Naive B cell (primary cell): ENCODE measurements at places on chromosomes 4 and X.

- DNase-seq: no peak
Observed at GRCh38 chr4:22686141-22686540, 6.6 kb upstream of the GBA3 start.

- no peak for DNase-seq
Observed at GRCh38 chr4:188111955-188112354, 2.6 kb upstream of the TRIML2 start.

DNA sequence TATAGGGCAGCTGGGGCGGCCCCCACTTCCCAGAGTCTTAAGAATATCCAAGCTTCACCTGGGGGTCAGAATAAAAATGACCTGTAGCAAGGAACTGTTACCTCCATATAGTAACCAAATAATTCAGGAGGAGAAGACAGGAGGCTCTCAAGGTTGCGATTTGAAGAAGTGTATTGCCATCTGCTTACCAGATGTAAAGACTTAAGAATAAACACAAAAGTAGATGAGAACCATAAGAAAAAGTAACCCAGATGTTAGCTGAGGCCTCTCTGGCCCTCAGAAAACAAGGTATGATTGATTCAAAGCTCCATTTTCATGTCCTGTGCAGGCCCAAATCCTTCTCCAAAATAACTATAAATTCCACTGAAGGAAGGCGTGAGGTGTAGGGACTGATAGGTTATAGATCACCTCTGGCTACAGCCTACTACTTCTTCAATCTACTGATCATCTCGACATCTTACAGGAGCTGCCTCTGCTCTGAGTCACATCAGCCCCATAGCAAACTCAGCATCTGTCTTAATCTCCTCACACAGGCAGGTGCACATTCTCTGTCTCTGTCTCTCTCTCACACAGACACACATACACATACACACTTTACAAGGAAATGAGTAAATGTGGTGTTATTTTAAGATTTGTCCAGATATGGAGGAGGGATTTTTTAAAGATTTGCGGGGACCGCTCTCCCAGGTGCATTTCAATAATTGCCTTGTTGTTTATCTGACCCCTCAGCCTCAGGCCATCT lies 193.9 kb upstream of the EDNRA start:
- DNase-seq: no peak

DNA sequence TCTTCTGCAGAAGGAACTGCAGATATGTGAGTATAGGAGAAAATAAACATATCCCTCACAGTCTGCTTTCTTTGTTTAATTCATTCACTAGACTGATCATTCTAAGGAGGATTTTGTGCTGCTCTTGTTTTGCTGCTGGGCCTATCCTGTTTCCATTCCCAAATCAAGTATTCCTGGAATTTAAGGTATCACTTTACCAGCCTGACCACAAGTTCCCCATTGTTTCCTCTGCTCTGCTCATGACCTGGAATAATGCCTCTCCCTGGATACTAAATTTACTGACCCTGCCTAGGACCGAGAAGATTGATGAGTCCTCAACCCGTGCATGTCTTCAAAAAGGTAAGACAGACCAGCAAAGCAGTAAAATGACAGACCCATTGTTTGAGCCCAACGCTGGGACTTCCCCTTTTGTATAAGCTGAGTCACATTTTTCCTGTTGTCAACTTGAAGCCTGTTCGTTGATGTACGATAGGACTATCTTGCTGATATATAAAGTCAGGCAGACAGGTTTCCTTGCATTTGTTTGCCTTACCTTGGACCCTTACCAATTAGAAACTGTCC lies 85.5 kb upstream of the TET2 start:
- DNase-seq: peak; percentile 1

- DNase-seq: no peak
Observed at GRCh38 chr4:119592830-119593229, 35.8 kb downstream of the PDE5A start.

GRCh38 chr4:21117541-21118180 lies 417.4 kb downstream of the PACRGL start:
- DNase-seq: no peak

DNA sequence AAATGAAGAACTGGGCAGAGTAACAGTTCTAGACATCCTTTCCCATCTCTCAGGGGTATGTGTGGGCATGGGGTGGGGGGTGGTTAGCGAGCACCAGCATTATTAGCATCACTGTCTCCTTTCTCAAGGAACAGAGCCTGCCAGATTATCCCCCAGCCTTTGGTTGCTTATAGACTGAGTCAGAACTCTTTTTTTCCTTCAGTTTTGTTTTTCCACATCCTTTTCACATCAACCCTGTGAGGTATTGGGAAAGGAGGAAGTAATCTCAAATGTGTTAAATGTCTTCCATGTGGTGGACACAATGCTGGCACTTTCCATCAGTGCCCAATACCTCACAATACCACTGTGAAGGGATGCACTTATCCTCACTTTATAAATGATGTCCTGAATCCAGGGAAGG lies 3.1 kb upstream of the FGF16 start:
- DNase-seq: no peak

DNA sequence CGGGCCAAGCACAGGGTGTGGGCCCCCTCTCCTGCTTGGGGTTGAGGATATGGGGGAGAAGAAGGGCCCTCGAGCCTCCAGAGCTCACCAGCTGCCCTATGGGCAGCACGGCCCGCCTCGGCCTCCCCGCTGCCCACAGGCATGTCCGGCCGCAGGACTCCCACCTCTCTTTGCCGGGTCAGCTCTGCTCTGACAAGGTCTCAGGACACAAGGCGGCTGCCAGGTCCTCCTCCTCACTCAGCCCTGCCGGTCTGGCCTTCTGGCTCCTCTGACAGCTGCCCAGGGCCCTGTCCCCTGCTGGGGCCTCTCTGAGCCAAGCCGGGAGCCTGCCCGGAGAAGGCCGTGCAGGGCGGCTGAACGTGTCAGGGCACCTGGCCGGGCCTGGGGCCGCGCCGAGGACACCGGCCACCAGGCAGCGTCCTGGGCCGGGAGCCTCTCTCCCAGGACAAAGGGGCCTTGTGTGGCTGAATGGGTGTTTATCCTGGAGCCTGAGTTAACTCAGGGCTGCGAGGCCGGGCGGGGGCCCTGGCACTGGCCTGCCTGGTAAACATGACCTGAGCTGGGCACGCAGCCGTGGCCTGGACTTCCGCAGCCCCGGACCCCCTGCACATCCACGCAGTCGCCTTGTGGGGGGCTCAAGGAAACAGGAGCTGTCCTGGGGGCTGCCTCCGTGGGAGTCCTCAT lies 25.7 kb downstream of the TACC3 start:
- DNase-seq: no peak

GRCh38 chr4:137069473-137069872 lies 462.8 kb downstream of the PCDH18 start:
- no peak for DNase-seq

- no peak for DNase-seq
Observed at GRCh38 chrX:39676434-39676833, 421.3 kb downstream of the BCOR start.

- no peak for DNase-seq
Observed at GRCh38 chr4:73948291-73948690, 33.5 kb downstream of the PF4 start.

- no peak for DNase-seq
Observed at GRCh38 chr4:155032521-155033229, 175.8 kb upstream of the NPY2R start.

- DNase-seq: no peak
Observed at GRCh38 chr4:53511014-53511413, 80.3 kb downstream of the LNX1 start.

DNA sequence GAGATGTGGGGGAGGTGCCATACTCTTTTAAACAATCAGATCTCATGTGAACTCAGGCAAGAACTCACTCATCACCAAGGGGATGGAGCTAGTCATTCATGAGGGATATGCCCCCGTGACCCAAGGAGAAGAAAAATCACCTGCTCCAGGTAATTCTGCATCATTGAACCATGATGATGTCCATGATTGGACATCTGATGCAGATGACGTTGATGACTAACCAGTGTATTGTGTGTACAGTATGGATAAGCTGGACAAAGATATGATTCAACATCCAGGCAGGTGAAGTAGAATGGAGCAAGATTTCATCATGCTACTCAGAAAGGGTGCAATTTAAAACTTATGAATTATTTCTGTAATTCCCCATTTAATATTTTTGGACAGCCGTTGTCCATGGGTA lies 286.4 kb upstream of the SMIM31 start:
- no peak for DNase-seq

DNA sequence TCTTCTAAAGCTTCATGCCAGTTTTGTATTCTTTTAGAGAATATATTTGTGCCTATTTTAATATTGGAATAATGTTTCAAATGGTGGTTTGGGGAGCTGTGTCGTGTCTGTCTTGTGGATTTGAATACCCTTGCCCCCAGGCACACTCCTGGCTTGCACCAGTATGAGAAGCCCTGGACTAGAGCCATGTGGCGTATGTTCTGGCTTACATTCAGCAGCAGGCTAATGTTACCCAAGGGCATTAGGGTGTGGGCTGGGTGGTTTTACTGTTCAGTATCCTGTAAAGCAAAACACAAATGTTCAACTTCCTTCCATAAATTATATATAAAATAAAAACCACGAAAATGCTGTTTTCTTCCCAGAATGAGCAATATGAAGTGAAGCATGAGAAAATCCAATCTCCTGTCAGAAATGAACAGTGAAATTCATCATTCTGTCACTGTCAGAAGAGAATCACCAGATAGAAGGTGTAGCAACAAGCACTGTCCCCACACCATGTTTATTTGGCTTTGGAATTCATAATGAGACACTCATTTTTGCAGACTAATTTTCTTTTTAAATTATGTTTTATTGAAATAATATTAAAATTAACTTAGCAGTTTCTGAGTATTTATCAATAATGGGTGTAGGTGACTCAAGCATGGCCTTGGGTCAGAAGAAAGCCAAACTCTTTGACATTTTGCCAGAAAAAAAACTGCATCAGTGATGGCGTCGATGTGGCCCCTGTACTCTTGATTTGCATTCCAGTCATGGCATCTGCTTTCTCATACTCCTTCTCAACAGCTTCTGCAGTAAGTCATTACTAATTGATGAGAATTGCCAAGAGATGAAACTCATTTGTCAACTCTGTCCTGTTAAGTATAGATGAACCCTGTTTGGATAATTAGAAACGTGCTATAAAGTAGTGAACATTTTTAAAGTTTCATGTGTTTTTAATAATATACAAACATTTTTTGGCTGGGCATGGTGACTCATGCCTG lies 43.8 kb downstream of the WWC2 start:
- DNase-seq: no peak

GRCh38 chrX:131910586-131910985 lies 112.5 kb upstream of the STK26 start:
- DNase-seq: no peak

DNA sequence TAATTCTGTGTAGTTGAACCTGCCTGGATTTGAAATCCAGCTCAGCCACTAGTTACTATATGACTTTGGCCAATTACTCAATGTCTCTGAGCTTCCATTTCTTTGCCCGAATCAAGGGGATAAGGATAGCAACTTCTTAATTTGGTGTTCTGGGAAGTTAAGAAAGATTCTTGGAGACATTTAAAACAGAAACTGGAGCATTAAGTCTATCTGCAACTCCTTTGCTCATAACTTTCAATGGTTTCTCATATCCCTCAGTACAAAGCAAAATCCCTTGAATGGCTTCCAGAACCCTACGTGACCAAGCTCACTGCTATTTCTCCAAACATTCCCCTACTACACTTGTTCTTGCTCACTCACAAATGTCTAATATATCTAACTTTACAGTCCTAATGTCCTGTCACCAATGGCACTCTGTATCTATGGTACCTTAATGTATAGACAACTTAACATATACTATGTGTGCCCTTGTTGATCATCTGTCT lies 849.1 kb upstream of the SLIT2 start:
- no peak for DNase-seq

- no peak for DNase-seq
Observed at GRCh38 chrX:130645955-130646583, 244.3 kb downstream of the RBMX2 start.

GRCh38 chr4:106312377-106312776 lies 3.6 kb downstream of the TBCK start:
- no peak for DNase-seq

GRCh38 chr4:15164571-15164970 lies 162.3 kb downstream of the CPEB2 start:
- no peak for DNase-seq

DNA sequence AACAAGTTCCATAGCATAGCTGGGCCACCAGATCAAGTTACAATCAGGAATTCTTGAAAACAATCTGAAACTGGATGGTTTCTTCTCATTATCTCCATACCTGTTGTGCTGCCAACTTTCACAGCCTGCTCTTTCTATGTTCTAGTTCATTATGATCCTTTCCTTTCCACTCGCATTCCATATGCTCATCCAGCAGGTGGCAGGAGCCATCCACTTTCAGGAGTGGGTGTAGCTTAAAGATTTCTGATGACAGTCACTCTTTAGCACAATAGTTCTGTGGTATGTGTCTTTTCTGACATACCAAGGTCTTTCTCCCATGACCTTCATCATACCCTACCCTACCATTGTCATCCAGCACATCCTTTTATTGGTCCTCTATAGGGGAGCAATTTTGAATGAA lies 46.4 kb downstream of the PAGE2 start:
- peak; percentile 2 for DNase-seq

DNA sequence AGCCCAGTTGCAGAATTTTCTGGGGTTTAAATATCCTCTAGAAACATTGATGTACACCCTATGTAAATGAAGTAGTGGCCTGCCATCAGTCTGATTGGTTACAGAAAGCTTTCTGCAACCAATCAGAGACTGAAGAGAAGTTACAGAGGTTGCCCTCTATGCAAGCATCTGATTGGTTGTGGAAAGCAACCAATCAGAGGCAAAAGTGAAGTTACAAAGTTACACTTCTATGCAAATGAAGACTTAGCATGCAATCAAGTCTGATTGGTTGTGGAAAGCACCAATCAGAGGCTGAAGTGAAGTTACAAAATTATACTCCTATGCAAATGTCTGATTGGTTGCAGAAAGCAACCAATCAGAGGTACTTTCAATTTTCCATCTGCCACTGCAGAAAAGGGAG lies 51.9 kb upstream of the USP9X start:
- DNase-seq: no peak

GRCh38 chrX:84729408-84729807 lies 227.2 kb upstream of the HDX start:
- no peak for DNase-seq

DNA sequence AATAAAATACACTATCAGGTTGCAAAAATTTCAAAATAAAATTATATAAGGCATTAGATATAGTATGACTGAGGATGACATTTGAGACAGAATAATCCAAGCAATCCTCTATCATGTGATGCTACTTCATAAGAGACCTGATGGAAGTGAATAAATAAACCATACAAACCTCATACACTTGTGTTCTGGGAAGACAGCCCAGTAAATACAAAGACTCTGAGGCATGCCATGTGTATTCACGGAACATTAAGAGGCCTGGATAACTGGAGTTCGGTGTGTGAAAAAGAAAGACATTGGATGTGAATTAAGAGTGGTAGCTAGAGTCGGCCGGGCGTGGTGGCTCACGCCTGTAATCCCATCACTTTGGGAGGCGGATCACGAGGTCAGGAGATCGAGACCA lies 364.2 kb downstream of the ADAM29 start:
- DNase-seq: no peak

- DNase-seq: no peak
Observed at GRCh38 chrX:13142891-13143290, 98.5 kb upstream of the FAM9C start.

- DNase-seq: no peak
Observed at GRCh38 chrX:126064901-126065541, 101.1 kb downstream of the DCAF12L2 start.

GRCh38 chr4:150106886-150107285 lies 28.6 kb downstream of the DCLK2 start:
- no peak for DNase-seq

- no peak for DNase-seq
Observed at GRCh38 chrX:114006664-114007063, 577.2 kb upstream of the HTR2C start.
